ENCODE measurements at places on chromosomes 6 and 20.

DNA sequence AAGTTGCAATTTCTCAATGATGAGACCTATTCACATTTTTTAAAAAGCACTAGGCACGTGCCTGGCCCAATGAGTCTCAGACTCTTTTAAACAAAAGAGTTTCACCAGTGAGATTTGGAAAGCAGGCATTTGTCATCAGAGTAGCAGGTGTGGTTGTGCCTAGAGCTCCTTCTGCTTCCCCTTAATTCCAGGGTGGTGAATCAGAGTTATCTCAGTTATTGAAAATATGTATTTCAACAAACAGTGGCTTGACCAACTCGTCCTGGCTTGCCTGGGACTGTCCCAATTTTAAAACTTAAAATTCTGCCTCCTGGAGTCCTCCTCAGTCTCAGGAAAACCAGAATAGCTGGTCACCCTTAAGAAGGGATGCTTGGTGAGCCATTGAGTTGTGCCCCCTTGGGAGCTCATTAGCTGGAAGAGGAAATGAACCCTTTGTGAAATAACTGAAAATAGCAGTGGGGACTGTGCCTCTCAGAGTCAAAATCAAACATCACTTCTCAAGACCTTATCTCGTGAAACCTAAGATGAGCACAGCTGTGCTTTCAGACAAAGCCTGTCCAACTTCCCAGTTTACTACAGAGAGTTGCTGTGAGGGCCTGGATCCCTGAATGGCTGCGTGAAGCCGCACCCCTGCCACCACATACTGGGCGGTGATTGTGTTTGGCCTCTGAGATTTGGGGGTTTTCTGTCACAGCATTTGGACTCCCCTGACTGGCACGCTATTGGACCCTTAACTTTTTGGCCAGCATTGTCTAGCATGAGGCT is 116.3 kb downstream of the ANKRD60 start:
- DNase-seq: peak; percentile 92

GRCh38 chr6:55617272-55617671 is 38.3 kb upstream of the HMGCLL1 start:
- no peak for DNase-seq

DNA sequence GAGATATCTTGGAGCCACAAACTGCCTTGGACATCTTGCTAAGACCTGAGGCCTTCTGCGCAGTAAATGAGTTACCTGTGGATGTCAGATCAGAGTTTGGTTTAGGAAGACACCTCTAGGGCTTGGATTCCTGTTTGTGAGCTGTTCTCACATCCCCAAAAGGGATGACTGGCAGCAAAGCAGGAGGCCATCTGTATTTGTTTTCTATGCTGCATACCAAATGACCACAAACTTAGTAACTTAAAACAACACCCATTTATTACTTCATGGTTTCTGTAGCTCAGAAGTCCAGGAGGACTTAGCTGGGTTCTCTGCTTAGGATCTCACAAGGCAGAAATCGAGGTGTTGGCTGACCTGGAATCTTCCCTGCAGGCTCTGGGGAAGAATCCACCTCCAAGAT is 116.7 kb downstream of the UNC5CL start:
- DNase-seq: no peak

- DNase-seq: no peak
Observed at GRCh38 chr6:5087389-5087788, 2.2 kb downstream of the PPP1R3G start.

GRCh38 chr20:21074605-21075336 is 31.4 kb downstream of the LINC00237 start:
- no peak for DNase-seq

DNA sequence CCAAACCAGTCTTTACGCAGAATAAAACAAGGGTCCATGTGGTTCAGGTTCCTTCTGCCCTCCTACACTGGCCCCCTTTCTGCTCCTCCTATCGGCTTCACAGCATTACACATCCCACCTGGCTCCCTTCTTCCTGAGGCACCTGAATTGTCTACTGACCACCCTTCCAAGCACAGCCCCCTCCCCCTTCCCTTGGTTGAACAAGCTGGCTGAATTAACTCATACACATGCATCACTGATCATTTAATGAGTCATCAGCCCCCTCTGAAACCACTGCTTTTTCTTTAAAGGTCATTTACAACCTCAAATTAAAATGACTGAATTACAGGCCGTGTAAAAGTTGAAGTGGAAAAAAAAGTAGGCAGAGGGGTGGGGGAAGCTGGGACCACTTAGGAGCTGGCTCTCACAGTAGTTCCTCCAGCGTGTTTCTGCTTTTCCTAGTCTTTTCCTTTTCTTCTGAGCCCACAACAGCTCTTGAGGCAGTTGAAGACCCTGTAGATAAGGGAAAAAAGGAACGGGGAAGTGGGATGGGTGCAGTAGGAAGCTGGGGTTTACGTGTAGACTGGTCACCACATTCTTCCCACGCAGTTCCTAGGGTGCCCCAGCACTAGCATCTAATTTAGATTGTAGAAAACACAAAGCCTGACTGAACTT is 67.6 kb downstream of the FYN start:
- DNase-seq: no peak

DNA sequence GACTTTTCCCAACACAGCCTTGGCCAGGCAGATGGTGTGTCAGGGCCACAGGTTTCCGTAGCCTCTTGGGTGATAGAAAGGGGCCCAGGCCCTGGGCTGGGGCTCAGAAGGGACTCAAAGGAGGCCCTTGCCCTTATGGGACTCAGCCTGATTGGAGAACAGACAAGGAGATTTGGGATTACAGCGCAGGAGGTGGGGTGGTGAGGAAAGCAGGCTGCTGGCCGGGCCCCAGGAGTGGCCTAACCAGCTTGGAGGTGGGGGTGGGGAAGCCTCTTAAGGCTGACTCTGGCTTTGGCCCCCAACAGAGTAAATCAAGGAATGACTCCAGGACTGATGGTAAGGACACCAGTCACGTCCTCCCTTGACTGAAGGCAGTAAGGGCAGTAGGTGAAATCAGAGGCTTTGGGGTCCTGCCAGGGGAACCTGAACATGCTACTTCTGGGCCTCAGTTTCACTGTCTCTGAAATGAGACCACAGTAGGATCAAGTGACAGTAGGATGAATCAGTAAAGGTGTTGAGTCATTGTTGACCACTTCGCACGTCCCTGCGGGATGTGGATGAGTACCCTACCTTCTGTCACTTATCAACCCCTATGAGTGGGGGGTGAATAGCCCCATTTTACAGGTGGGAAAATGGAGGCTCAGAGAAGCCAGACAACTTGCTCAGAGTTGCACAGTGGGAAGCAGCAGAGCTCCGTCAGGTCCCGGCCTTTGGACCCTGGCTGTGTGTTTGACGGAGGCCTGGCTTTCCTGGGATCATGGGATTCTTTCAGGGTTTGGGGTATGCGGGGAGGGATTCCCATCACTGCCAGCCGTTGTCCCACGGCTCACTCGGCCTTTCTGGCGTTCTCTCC is 4.5 kb downstream of the SNAI1 start:
- DNase-seq: no peak

- no peak for DNase-seq
Observed at GRCh38 chr20:44393608-44394451, 38.3 kb downstream of the HNF4A start.

GRCh38 chr6:89290401-89291155 is 24.5 kb downstream of the GABRR2 start:
- DNase-seq: no peak

DNA sequence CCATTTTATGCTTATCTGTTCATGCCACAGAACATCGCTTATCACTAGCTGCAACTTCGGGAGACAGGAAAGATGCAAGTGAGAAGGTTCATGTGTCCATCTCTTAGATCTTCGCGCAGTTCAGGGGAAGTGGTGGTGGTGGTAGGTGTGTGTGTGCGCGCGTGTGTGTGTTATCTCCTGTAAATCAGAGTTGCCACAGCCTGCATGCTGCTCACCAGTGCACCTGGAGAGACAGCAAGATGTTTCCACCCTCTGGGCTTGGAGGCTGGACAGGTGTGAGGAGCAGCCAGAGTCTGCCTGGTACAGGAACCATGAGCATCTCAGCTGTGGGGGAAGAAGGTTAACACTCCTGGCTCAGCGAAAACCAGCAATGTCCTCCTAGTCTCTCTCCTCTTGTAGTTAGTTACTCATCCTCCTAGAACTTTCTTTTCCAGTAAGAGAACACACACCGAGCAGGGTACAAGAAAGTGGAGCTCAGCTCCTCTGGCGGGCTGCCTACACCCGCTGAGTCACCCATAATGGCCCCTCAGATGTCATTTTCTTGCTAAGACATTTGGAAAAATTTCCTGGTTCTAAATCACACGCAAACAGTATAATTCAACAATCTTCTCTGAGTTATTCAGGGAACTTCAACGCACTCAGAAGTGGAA is 5.1 kb upstream of the TUBB1 start:
- DNase-seq: peak; percentile 60

GRCh38 chr20:11387189-11387754 is 530.4 kb upstream of the BTBD3 start:
- DNase-seq: no peak

DNA sequence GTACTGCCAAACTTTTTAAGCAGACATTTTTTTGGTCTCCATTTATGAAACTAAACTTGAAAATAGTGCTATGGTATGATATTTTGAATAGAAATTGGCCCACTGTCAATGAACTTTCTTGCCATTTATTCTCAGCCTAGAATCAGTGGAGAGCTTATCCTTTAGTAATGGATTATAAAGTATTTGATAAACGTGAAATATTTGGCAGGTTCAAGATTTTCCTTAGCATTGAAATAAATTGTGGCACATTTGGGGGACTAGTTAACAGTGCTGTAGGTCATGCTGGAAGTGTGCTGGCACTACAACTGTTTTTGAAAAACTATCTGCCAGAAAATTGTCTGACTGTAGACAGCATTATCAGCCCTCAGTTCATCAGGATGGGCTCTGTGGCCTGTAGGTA is 2.1 kb downstream of the PRSS35 start:
- DNase-seq: no peak

GRCh38 chr6:84763886-84764331 is 489 bp downstream of the TBX18 start:
- DNase-seq: no peak

DNA sequence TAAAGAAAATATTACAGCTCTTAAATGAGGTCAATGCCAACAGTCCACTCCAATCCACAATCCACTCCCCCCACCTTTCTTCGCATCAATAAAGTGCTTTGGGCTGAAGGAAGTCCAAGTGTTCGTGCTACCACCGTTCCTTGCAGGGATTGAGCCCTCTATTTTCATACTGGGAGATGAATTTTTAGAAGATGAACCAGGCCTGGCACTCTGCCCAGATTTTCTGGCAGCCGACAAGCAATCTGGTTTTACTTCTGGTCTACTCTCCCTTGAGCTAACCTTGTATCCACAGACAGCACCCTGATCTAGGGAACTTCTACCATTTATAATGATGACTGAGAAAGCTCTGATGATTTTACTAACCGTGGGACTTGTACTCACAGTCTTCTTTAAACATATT is 72.3 kb downstream of the BTBD9 start:
- peak; percentile 63 for DNase-seq

DNA sequence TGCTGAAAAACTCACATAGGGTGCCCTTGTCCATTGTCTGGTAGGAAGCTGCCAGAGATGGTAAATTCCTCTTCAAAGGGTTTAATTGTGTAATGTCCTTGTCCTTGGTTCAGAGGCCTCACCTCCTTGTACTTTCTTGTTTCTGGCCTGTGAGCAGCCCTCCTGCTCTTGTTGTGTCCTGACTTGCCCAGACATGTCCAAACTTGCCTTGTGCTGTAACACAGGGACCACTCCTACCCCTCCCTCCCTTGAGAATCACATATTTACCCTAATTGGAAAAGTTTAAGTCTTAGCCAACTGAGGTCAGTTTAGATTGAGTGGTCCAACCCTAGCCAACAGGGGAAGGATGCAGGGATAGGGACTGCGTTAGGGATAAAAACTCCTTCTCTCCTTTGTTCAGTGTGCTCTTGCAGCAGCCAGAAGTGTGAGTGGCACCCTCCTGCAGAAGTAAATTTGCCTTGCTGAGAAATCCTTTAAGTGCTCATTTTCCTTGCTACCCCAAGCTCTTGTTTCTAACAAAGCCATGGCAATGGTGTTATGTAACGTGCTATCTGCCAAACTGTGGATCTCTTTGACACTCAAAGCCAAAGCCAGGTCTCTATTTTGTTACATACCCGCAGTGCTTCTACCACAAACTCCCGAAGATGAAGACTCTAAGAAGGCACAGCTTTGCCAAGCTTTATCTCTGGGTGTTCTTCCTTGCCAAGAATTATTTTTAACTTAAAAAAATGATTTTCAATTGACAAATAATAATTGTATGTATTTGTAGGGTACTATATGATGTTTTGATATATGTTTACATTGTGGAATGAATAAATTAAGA is 414.5 kb downstream of the ESR1 start:
- DNase-seq: no peak

GRCh38 chr6:150696190-150696589 is 96.5 kb downstream of the PLEKHG1 start:
- no peak for DNase-seq
